ENCODE measurements at places on chromosomes 7 and 10. TPM values are rescaled to one million over a fixed set of nuclear protein-coding genes. Genes with fewer than 3 reads are reported as not detected.

DNA sequence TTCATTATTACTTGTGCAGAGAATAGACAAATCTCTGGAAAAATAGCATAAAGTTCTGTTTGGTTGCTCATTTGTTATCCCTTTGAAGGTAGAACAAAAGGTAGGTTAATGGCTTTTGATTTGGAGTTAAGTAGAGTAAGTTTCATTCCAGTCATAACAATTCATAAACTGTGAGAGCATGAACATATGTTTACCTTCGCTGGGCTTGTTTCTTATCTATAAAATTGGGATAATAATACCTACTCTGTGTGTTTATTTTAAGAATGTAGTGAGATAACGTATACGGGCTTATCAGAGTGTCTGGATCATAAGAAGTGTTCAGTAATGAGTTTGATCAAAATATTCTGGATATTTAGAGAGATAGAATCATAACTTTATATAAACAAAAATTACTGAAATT lies 155.4 kb downstream of the SEMA3D start:
- no peak for DNase-seq

DNA sequence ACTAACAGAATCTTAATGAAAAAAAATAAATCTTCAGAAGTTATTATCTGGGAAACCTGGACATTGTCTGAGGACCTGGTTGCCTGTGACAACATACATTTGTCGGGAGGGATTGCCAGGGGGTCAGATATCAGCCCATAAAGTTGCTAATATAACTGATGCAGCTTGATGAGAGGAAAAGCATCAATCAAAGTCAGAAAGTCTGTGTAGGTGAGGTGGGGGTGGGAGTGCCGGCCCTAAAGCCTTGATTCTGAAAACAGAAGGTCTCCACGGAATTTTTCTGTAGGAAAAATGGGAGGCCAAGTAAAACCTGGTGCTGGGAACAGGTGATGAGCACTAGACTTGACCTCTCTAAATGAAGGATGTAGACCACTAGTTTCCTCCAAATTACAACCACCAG lies 281.8 kb downstream of the FGFR2 start:
- DNase-seq: no peak

GRCh38 chr7:71604818-71605414 lies 473.0 kb downstream of the GALNT17 start:
- DNase-seq: no peak

DNA sequence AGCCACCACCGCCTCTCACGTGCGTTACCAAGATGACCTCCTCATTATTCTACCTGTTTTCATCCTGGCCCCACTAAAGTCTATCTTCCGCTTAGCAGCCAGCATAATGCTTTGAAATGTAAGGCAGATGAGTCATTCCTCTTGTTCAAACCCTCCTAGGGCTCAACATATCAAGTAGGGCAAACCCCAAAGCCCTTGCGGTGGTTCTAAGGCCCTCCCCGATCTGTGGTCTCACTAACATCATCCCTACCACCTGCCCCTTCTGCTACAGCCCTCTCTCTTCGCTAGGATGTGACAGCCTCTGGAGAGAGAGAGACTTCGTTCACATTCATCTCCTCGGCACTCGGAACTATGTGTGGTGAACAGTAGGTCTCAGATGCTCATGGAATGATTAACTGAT lies 94.8 kb downstream of the SVIL start:
- no peak for DNase-seq

GRCh38 chr7:143287339-143287934 lies 714 bp upstream of the CASP2 start:
- no peak for DNase-seq

DNA sequence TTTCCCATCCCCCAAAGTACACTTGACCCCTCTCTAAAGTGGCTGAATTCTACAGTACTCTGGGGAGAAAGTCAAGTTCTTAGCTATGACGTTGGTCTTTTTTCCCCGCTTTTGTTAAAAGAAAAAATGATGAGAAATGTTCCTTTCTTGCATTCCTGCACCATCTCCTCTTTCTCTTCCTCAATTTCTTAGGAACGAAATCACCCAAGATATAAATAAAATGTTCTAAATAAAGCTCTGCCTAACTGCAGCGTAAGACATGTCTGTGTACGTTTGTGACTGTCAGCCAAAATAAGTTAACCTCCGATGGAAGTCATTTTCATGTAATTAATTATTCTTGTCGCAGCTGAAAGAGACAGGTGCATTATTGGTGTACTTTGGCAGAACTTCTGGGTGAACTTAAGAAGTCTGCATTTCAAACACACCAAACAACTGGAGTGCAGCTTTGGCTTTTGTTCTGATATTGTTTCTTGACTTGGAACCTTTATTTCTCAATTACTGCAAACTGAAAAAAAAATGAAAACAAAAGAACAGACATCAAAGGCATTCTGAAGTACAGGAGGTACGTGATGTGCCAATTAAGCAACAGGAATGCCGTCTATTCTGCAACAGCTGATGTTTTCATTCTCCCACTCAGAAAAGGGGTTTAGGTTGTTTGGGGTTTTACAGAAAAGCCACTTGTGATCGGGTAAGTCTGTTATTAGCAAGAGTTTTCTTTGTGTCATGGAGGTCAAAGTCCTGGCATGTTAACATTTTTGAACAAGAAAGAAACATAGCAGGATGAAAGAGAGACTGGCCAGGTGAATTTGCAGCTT lies 82.4 kb upstream of the SDK1 start:
- DNase-seq: no peak

DNA sequence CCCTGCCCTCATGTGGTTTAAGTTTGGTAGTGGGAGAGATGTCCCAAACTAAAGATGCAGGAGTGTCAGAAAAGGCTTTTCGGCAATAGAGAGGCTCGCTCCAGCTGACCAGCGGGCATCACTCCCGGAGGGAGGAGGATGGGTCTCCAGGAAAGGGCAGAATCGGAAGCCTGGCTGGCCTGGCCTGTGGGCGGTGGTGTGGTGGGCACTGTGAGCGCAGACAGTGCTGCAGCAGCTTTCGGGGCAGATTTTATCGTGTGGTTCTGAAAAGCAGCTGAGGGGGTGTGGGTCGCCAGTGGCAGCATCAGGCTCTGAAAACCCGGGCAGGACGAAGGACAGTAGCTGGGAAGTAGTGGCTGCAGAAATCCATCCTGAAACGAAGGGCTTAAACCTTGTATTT lies 12.8 kb downstream of the BNIP3 start:
- no peak for DNase-seq

DNA sequence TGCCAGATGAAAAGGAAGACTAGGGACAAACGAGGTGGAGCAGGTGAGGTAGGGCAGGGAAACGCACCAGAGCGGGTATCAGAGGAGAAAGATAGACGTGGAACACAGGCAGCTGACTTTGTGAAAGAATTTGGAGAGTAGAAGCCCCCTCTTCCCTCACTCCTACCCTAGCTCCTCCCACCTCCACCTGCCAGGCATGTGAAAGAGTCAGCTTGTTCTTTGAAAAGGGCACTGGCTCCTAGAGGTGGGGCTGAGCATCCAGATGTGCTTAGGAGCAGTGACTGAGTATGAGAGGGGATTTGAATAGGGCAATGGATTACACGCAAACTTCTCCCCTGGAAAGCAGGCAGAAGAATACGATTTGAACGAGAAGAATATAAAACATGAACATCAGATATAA lies 174.2 kb upstream of the INHBA start:
- no peak for DNase-seq

DNA sequence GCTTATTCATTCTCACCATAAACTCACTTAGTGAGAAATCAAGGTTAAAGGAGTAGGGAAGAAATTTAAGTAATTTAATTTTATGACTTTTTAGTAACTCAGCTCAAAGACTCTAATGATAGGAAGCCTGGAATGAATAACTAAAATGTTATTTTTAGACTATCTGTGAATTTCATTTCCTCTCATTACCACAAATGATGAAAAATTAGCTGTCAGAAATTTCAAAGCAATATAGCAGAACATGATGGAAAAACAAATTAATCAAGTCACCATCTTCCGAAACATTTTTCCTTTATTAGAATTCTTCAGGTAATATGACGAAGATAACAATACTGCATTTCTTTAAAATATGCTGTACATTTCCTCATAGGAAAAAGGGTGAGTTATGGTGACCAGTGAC lies 2.7 kb upstream of the ITGB8 start:
- no peak for DNase-seq

DNA sequence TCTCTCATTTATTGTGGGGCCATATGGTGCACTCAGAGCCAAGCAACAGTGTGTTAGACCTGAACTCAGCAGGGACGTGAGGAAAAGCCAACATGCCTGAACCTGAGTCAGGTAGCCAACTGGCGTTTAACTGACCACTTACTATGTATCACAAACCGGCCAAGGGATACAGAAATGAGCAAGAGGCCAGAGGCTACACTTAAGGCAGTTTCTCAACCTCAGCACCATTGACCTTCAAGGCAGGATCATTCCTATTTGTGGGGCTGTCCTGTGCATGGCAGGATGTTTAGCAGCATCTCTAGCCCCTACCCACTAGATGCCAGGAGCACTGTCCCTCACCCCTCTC lies 103.5 kb upstream of the NANOS1 start:
- no peak for DNase-seq

GRCh38 chr10:75049316-75050148 lies 61.9 kb upstream of the SAMD8 start:
- no peak for DNase-seq

DNA sequence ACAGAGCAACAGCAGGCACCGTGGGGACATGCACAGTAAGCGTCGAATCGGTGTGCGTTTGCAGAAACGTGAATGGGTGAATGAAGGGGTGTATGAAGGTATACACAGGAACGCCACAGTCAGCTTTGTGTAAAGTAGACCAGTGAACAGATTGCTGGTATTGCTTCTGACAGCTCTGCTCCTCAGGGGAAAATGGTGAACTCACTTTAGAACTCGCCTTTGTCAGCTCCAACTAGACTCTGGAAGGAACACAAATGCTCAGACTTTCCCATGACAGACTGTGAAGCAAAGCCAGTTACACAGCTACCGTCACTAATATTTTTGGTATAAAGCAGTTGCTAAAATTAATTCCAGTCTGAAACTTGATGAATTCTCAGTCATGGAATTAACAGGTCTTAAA lies 78.9 kb downstream of the CUX1 start:
- no peak for DNase-seq

GRCh38 chr10:29914986-29915785 lies 144.2 kb downstream of the JCAD start:
- no peak for DNase-seq

Gene FAM25G
- total RNA-seq: 1.2 TPM

Gene AKR1C4
- not detected for total RNA-seq

Gene GALNT17
- total RNA-seq: 1.8 TPM

Gene FAM25C
- total RNA-seq: 0.57 TPM

Gene SGCE
- total RNA-seq: 27.9 TPM
